Left ventricle myocardium superior (tissue), 1 donor: ENCODE measurements at places on chromosomes 3 and 15. TPM values are rescaled to one million over a fixed set of nuclear protein-coding genes. Genes with fewer than 3 reads are reported as not detected.

CHRM5 gene
- not detected for total RNA-seq

SERPINI2 gene
- not detected for total RNA-seq

TMEM212 gene
- not detected for total RNA-seq

GOLGA8A gene
- total RNA-seq, result 17.7 TPM

SEMA6D gene
- total RNA-seq, result 19.7 TPM

TKT gene
- total RNA-seq, result 41.6 TPM

ARHGEF3 gene
- 17.6 TPM for total RNA-seq
